ENCODE measurements at places on chromosomes 2 and 18.

DNA sequence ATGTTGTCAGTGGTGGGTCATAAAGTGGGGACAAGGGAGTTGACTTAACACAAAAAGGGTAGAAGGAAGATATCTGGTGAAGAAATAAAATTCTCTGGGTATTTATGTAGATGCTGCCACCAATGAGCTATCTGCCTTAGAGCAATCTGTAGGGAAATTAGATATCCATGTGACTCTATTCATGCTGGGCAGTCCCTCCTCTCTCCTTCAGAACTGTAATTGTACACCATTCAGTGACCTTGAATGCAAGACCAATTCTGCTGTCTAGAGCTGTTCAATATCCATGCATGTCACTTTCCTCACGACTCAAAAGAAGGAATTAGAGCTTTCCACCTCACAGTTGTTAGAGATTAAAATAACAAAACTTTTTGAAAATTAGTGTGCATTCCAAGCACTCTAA is 28.6 kb upstream of the TDRD15 start:
- no peak for DNase-seq

DNA sequence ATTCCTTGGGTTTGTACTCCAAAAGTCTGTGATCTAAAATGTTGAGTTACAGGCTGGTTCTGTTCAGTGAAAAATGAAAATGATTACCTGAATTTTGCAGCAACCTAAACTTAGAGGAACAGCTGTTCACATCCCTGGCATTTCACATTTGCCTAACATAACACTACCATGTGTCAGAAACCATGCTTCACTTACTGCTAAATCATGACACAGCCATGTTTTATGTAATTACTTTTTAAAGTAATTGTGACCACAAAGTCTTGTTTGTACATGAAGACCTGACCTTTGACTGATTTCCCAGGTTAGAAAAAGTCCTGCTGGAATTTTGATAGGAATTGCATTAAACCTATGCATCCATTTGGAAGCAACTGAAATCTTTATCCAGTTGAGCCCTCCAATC is 79.1 kb downstream of the FAM168B start:
- DNase-seq: peak; percentile 64

DNA sequence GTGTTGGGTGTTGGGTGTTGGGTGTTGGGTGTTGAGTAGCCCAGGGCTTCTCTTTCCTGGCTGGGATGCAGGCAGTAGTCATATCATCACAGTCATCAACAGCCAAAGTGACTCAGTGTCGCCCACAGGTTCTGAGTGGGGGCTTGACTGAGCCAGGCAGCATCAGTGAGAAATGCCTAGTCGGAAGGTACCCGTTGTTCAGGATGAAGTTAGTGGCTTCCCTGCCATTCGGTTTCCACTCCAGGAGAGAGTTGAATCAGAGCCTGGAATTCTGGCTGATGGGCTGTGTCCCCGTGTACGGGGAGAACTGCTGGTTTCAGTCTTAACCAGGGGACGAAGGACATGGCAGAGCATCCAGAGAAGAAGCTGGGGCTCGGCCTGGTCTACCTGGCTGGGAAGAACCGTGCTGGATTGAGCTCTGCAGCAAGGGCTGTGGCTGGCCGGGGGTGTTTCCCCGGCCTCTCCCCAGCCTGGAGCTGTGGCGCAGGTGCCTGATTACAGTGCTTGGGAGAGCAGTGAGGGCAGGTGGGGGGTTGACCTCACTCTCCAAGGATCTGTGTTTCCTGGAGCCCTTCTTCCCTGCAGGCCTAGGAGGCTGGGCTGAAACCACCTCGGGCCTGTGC is 49.4 kb downstream of the AGAP1 start:
- peak; percentile 18 for DNase-seq

DNA sequence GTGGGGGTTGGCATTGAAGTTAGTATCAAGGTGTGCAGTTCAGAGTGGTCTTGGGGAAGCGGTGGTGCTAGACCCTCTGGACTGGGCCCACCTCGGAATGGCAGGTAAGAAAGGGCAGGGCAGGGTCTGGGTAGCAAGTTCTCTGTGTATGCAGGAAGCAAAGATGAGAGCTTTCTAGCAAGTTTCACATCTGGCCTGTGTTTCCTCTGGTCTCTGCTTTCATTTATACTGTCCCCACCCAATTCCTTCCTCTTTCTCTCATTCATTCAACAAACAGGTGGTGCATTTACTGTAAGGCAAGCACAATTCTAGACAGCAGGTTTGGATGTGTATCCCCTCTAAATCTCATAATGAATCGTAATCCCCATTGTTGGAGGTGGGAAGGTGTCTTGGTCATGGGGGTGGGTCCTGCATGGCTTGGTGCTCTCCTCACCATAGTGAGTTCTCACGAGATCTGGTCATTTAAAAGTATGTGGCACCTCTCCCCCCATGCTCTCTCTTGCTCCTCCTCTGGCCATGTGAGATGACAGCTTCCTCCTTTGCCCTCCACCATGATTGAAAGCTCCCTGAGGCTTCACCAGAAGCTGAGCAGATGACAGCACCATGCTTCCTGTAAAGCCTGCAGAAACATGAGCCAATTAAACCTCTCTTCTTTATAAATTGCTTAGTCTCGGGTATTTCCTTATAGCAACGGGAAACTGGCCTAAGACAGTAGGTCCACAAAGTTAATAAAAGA is 51.8 kb downstream of the PKDCC start:
- no peak for DNase-seq

GRCh38 chr18:74546751-74547530 is 12.6 kb downstream of the CNDP1 start:
- DNase-seq: peak; percentile 20

DNA sequence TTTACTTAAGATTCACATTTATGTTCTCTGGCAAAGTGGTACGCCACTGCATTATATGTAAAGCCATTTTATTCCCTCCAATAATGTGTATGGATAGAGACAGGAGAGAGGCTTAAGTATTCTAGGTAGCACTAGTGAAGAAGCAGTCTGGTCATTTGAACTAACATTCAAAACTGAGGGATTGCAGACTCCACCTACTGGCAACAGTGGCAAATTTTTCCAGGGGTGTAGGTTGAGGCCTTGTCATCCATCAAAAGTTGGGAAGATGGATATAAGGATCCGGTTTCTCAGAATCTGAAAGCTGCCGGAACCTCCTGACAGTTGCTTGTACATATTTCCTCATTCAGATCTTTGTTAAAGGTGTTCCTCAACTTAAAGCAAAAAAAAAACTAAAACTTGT is 465.5 kb upstream of the FSHR start:
- no peak for DNase-seq

- peak; percentile 54 for DNase-seq
Measured at GRCh38 chr2:46954951-46955571, 39.5 kb upstream of the MCFD2 start.

DNA sequence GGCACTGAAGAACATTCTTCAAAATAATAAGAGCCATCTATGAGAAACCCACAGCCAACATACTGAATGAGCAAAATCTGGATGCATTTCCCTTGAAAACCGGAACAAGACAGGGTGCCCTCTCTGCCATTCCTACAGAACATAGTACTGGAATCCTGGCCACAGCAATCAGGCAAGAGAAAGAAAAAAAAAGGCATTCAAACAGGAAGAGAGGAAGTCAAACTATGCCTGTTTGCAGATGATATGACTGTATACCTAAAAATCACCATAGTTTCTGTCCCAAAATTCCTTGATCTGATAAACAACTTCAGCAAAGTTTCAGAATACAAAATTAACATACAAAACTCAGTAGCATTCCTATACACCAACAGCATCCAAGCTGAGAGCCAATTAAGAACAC is 119.5 kb upstream of the PARD3B start:
- DNase-seq: no peak

GRCh38 chr18:23468753-23469459 is 15.8 kb downstream of the RIOK3 start:
- DNase-seq: no peak

DNA sequence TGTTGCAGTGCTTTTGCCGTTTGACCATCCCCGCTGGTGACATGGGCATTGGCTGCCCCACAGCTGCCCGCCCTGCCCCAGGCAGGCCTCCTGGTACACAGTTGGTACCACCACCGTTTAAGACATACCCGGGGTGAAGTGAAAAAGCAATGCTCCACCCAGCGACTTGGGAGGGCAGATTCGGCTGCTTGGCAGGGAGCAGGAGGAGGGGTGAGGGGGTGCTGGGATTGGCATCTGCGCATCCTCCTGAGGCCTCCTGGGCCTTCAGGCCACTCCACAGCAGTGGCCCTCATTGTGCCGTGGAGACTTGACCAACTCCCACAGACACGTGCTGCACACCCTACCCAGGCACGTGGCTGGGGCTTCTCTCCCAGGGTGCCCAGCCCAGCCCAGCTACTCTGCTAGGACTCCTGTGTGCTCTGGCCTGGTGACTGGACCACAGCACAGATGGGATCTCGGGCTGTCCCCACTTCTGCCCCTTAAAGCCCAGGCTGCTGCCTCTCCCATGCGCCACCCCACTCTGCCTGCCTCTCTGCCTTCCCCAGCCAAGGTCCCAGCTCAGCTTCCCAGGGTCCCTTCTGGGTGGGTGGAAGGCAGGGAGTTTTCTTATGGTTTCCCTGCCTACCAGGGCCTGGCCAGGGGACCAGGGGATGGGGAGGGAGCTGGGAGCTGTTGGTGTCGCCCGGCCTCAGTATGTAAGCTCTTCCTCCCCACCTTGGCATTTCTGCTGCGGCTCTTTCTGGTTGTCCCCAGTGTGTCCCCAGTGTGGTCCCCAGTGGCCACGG is 157.0 kb upstream of the HS6ST1 start:
- DNase-seq: no peak

DNA sequence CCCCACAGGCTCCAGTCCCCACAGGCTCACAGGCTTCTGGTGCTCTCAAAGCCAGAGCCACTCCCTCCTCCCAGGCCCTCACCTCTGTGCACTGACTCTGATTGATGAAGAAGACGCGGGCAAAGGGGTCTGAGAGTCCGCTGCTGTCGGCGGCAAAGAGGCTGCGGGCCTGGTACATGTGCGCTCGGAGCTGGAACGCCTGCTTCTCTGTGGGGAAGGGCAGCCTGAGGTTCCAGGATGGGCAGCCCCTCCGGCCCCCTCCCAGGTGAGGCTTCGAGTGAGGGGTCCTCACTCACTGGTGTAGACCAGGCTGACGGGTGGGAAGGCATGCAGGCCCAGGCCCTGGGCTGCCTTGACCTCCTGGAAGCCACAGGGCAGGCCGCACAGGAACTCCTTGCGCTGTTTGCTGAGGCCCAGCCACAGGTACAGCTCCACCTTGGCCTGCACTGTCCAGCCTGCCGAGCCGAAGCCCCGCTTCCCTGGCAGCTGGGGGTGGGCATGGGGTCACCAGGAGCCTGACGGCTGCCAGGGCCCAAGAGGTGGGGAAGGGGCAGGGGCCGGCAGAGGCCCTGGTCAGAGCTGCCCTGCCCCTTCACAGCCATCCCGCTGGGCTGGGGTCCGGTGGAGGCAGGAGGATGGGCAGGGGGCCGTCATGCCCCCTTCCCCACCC is 2.0 kb downstream of the OTOF start:
- DNase-seq: no peak

DNA sequence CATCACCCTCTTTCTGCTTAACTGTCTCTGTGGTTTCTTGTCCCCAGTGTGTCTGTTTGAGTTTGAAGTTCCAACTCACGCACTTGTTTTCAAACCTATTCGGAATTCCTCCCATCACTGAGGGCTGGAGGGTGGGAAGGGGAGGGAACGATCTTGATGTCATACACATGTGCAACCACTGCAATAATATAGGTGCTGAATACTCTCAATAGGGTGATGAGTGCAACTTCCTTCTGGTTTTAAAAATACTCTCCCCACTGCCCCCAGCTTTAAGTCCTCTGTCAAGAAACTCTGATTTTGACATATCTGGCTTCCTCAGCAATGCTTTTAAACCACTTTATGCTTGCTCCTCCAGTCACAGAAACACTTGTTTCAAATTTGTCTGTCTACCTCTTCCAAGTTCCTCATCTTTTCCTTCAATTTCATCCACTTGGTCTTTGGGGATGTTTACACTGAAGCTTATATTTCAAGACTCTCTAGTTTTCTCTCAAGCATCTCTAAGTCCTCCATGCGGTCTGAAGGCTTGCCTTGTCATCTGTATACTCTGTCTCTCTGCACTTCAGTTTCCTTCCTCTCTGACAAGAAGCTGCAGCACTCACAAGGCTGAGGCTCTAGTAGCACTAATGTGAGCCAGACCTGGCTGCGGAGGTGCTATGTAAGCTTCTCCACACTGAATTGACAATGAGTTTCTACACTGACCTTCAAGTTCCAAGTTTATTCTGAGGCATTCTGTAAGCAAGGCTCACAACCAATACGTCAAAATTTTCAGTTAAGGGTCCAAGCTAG is 422.3 kb downstream of the ZEB2 start:
- no peak for DNase-seq

GRCh38 chr2:98036349-98037000 is 40.7 kb upstream of the TMEM131 start:
- no peak for DNase-seq

DNA sequence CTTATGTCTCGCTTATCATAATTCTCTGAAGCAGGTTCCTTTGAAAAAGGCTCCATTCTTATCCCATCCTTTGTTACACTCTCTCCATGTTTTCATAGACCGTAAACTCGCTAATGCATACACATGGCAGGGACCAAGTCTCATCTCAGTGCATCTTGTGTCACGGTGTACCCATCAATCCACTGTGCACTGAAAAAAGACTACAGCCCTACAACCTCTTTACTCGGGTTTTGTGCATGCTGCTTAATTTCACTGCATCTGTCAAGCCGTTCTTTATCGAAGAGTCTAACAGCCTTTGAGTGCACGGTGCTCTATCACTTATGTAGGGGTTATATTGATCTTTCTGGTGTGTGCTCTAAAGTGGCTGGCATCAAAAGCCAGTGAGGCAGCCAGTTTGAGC is 302.9 kb upstream of the ERBB4 start:
- DNase-seq: no peak

GRCh38 chr2:193847130-193847529 is 1652.4 kb upstream of the TMEFF2 start:
- DNase-seq: peak; percentile 16

GRCh38 chr18:31513189-31513935 is 15.4 kb downstream of the DSG2 start:
- peak; percentile 61 for DNase-seq

DNA sequence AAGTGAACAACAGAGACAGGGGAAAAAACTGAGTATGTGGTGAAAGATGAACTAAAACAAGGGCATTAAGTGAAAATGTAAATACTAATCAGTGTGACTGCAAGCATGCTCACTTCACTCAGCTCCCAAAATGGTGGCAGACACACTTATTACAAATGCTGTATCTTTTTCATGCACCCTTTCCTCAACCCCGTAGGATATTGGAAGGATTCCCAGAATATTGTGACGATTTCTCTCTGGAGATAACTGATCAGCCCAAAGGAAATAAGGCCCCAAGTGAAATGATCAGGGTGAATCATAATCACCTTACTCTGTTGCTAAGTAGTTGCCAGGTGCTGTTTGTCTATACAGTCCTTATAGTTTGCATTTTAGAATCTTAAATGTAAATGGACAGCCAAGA is 138.9 kb upstream of the IL1R2 start:
- no peak for DNase-seq

- no peak for DNase-seq
Measured at GRCh38 chr2:59390581-59390980, 1149.5 kb upstream of the FANCL start.

GRCh38 chr2:186913870-186914269 is 64.9 kb upstream of the ZSWIM2 start:
- DNase-seq: no peak

GRCh38 chr2:133568172-133568571 is at the start of gene NCKAP5:
Gene NCKAP5, minus strand, starts transcription at chr2:133568463. Its CDS starts 50,937 bp downstream, at chr2:133517526.
- DNase-seq: no peak

Data from RWPE1 (cell line).